ENCODE measurements at places on chromosomes 5 and 9.
A peak's percentile ranks its signal among the peaks of the same experiment; 100 is the strongest.

- DNase-seq = no peak
These were observed 76.4 kb upstream of the PRSS3 start for GRCh38 chr9:33718987-33719386.

- DNase-seq = no peak
These were observed 58.9 kb downstream of the HSPA4 start for GRCh38 chr5:133110709-133111108.

DNA sequence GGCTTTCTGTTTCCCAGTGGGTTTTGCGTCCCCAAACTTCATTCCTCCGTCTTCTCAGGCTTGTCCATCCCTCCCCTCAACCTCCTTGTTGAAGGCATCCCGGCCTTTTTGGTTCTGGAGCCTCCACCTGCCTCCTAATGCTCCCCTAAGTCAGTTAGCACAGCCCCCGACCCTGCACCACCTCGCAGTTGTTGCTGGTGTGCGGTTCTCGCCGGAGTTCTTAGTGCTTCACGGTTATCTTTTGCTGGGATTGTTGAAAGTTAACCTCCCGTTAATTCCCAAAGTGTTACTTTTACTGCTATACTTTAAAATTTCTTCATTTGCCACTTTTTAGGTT is 447 bp downstream of the UBLCP1 start:
- no peak for DNase-seq

GRCh38 chr9:93633492-93634221 is 57.3 kb downstream of the PHF2 start:
- no peak for DNase-seq

GRCh38 chr5:68849906-68850305 is 243.9 kb upstream of the SLC30A5 start:
- no peak for DNase-seq

DNA sequence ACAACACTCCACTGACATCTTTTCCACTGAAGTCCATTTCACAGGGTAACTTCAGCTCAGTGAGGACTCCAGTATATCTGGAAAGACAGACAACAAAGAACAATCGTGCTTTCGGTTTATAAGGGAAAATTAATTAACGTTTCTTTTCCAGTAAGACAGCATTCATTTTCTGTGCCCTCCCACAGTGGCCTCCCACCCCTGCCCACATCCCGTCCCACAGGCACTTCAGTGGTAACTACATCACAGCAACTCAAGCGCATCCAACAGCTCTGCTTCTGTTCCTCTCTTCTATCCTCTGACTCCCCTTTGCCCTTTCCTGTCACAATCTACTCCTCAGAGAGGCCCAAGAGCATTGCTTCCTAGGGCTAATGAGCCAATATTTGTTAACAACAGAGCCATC is 40.3 kb downstream of the GLDC start:
- DNase-seq = no peak

DNA sequence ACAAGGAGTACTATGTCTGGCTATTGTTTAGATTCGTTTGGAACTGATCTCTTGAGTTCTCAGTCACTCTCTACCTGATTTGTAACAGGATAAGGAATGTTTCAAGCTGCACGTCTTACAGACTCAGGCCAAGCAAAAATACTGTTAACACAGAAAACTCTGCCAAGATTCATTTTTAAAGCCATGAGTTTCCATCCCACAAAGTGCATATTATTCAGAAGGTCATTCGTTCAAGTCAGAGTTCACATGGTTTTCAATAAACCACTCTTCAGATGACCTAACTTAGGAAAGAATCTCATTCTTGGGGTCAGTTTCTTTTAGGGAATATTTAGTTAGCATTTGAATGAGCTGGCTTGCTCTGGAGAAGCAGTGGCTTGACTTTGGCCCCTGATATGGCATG is 49.3 kb downstream of the F2R start:
- DNase-seq = no peak

DNA sequence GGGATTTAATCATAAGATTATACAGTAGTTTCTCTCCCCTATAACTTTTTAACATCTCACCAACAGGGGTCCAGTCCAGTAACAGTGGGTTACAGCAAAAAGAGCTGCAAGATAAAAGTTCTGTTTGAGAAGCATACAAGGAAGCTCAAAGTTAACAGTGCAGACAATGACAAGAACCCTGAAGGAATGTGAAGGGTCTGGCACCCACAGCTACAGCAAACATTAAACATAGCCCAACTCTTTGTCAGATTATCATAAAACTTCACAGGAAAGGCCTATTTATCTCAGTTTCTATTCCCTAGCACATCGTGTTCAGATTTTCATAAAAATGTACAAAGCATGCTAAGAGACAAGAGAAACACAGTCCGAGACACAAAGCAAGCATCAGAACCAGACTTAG is 309.4 kb downstream of the DIRAS2 start:
- DNase-seq = no peak

DNA sequence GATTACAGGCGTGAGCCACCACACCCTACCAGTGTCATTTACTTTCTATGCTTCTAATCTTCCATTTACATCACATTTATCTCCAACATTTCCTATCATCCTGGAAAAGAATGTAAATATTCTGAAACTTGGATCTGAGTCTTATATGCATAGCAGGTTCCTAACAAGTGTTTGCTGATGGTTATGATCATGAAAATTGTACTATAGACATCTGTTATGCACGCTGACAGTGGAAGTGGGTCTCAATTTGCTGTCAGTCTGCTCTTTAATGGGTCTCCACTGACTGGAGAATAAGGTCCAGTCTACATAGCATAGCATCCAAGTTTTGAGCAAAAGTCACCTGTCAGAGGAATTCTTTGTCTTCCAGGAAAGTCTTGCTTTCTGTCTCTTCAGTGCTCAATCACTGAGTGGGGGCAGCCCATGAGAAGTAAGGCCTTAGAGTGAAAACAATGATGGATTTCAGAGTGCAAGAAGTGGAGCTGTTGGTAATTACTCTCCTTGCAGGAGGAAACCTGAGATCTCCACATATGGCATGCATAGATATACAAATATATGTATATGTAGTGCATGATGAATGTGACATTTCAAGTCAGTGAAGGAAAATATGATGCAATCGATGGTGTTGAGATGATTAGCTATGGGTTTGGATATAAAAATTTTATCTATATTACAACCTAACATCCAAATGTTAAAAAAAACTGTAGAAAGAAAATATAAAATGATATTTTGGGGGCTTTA is 29.2 kb upstream of the MSANTD3 start:
- DNase-seq = peak; percentile 27

DNA sequence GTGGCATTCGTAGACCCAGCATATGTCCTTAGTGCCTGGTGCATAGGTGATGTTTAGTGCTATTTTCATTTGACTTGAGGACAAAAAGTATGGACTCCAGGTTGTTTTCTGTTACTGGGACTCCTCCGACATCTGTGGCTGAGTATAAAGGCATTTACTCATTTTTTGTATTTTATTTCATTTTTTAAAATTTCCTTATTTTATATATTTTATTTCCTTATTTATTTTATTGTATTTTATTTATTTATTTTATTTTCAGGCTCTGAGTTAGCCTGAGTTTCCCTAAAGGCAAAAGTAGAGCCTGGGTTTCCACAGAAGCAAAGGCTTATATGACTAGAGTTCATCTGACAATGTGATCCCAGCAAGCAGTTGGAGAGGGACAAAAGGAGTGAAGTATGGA is 91.6 kb downstream of the FOCAD start:
- DNase-seq = no peak

DNA sequence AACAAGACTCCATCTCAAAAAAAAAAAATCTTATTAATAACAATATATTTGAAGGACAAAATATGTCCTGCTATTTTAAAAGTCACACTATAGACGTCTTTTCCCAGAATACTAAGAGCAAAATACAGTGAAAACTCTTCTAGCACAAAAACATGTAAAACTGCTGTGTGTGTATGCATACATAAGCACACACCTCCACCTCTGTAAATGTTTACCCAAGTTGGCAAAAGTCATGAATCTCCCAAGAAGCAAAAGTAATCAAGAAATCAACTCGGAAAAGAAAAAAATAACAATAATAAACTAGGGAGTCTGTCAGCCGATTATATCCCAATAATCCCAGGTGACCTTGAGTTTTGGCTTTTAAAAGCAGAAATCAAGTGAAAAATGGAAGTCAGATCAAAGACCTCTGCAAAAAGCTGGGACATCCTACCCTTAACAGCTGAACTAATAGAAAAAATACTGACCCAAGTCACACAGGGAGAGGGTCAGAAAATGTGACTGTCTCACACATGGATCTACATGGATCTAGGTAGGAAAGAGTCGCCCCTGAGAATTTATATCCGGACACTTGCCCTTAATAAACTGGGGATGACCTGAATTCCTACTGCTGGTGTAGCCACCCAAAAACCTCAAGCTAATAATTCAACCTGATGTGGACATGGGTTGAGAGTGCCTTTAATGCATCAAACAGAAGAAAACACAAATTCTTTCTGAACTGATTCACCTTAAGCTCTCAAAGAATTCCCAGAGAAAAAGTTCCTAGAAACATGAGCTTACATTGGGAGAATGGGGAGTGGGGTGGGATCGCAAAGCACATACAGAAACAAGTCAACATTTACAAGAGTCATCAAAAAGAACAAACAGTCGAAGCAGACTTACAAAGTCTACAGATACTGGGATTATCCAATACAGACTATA is 29.9 kb downstream of the LPAR1 start:
- no peak for DNase-seq

GRCh38 chr5:95731571-95732554 is 727 bp downstream of the RHOBTB3 start:
- DNase-seq = no peak

- no peak for DNase-seq
These were observed 3.0 kb upstream of the HRCT1 start for GRCh38 chr9:35903049-35903448.

- peak; percentile 87 for DNase-seq
These were observed 41.7 kb downstream of the C5orf15 start for GRCh38 chr5:133926489-133927299.

GRCh38 chr5:175246242-175246888 is 197.6 kb downstream of the DRD1 start:
- no peak for DNase-seq

- no peak for DNase-seq
These were observed 381.6 kb downstream of the EFNA5 start for GRCh38 chr5:107289030-107289714.

- no peak for DNase-seq
These were observed 76.3 kb upstream of the SEMA6A start for GRCh38 chr5:116650964-116651363.

DNA sequence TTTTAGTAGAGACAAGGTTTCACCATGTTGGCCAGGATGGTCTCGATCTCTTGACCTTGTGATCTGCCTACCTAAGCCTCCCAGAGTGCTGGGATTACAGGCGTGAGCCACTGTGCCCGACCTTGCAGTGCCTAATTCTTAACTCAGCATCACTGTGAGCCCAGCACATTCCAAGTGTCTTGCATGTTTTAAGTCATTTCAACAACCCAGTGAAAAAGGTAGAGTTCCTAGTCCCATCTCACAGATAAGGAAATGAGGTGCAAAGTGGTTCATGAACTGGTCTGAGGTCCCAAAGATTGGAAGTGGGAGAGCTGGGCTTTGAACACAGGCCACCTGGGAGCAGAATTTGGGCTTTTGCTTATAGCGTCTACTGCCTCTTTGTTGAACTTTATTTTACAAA is 68.0 kb downstream of the ZNF366 start:
- no peak for DNase-seq

DNA sequence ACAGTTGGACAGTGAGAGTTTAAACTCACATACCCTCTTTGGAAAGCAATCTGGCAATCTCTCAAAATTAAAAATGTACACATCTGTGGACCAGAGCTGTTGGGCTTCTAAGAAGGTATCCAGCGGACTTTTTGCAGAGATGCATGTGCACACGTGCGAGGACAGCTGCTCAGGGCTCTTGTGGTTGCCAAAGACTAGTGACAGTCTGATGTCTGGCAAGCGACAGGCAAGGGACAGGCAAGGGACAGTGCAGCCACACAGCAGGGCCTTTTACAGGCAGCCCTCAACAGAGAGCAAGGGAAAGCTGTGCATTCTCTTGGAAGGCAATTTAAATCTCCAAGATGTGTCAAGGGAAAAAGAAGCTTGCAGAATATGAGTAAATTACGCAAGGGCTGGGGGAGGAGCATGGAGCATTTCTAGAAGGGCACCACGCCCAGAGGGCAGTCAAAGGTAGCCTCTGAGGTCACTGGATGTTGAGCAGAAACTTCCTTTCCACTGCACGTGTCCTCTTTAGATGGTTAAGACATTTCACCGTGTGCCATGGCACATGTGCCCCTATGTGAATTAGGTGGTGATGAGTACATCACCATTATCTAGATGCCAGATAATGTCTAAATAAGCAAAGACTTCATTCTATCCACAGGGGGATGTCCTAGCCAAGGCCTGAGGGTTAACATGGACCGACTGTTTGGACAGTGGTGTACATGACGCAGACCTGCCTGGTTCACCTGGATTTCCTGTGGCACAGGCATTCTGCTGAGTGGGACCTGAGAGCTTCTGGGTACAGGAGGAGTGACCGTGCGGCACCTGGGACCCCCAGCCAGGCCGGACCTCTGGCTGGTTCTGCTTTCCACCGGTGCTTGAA is 9.1 kb downstream of the GFPT2 start:
- no peak for DNase-seq

- no peak for DNase-seq
These were observed 113.4 kb downstream of the MVB12B start for GRCh38 chr9:126439883-126440653.

- DNase-seq = no peak
These were observed 268.2 kb downstream of the SH3GL2 start for GRCh38 chr9:17846948-17847655.

All from DMS 273 treated with DMSO at 0.1 percent for 48 hours (cell line).